ENCODE measurements at places on chromosomes 3 and 15.

- DNase-seq: no peak
Measured at GRCh38 chr3:63652066-63652725, at the start of gene SNTN. Gene SNTN (plus strand): TSS chr3:63652675. CDS start chr3:63652688, 13 bp downstream.

DNA sequence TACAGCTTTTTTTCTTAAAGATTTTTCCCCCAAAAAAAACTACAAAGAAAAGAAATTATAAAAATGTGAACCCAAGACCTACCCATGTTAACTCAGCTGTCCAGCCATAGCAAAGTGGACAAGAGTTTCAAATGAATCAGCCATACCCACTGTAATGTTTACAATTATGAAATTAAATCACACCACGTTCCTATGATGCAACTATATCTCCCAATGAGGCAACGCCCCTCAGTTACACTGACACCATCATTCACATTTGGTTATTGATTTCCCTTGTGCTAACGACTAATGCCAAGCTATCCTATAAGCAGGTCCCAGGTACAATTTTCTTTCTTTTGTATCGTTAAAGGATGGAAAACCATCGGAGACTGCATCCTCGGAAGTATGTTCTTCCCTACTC is 115.1 kb upstream of the ICE2 start:
- DNase-seq: no peak

DNA sequence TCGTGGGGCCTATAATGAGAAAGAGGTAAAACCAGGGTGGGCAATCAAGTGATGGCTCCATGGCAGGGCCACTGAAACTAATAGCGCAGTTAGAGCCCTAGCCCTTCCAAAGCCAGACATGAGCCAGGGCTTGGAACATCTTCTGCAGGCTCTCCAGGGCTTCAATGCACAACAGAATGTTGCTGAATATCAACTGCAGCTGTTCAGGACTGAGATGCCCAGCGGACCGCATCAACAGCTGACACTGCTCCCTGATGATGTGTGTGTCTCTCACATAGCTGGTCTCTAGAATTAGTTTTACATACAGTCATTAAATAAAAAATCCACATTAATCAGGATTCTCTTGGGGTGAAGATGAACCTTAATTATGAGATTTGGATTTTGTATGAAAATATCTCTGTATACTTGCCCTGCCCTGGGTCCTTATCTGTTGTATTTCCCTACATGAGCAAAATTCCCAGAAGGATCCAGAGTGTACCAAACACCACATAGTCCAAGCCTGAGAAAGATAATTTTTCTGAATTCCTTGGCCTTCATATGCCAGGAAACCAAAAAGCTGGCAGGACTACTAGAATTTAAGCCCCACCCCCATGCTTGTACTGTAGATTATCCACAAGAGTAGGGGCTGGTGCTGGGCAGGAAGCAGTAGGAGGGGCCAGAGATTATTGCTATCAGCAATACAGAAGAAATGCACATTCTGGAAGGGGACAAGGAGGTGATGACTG is 7.7 kb upstream of the GOLGB1 start:
- no peak for DNase-seq

DNA sequence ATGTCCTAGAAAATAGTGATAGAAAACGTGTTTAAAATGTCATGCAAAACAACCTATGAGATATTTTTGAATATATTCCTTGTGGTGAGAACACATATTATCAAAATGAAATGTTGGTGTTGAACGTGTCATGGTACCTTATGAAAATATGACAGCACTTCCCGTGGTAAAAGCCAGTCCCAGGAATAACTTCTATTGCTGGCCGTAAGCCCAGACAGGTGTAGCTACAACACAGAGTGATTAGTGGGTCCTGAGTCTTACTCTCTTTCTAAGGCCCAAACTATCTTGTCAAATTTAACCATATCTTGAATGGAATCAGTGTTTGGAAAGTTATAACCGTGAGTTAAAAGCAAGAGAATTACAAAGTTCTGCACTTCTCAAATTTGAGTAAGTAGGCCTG is 24.1 kb downstream of the RARB start:
- no peak for DNase-seq

- DNase-seq: no peak
Measured at GRCh38 chr3:121566773-121567172, 976 bp upstream of the ARGFX start.

DNA sequence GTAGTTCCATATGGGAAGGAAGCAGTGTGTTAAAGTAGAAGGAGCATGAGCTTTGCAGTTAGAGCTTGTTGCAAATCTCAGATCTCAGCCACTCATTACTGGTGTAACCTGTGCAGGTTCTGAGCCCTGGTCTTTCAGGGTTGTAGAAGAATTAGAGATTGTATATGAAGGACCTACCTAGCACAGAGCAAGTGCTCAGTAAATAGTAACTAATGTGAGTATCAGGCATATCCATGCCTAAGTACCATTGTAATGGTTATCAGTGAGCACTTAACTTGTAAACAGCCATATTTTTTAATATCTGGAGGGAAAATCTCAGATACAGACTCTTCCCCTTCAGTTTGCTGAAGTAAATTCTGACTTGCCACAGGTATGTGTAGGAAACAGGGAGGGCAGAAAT is 59.3 kb downstream of the MAP6D1 start:
- DNase-seq: no peak

- no peak for DNase-seq
Measured at GRCh38 chr15:61889706-61890105, 170.5 kb downstream of the VPS13C start.

GRCh38 chr3:85785766-85786165 is 827.0 kb downstream of the CADM2 start:
- no peak for DNase-seq

DNA sequence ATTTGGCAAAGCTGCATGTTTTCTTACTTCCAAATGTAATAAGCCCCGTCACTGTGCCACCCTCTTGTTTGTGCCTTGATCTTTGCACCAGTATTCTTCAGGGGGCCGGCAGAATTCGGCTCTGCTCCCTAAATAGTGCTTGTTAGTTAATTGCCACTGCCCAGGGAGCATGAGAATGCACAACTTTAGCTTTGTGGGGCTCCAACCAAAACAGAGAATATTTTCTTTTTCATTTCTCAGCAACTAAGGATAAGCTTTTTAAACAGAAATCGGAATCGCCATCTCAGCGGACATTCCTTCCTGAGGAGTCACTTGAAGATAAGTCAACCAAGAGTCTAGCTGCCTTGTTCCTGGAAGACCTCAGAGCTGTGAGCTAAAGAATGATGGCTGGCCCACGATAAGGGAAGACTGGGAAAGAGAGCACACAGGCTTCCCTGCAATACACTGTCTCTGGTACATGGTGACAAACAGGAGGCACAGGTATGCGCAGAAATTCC is 106.0 kb downstream of the LRIG1 start:
- DNase-seq: no peak

GRCh38 chr15:100253640-100254039 is 88.1 kb downstream of the ADAMTS17 start:
- no peak for DNase-seq

GRCh38 chr15:51051776-51052175 is 42.9 kb downstream of the TNFAIP8L3 start:
- DNase-seq: no peak

- DNase-seq: no peak
Measured at GRCh38 chr3:194654443-194654842, 17.5 kb downstream of the LSG1 start.

- no peak for DNase-seq
Measured at GRCh38 chr15:75436881-75437280, 14.6 kb downstream of the SIN3A start.

DNA sequence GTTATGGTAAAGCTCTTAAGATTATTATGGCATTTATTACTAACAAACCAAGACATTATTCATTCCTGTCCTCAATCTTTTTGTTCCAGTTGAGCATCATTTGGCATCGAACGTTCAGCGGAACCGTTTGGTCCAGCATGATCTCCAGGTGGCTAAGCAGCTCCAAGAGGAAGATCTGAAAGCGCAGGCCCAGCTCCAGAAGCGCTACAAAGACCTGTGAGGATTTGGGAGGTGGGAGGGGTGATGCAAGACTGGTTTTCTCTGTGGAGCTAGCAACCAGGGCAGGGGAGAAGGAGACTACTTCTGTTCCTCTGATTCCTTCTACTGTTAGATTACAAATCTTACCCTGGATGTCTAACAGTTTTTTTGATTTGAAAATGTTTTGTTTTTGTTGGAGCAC is 27.6 kb upstream of the UTS2B start:
- no peak for DNase-seq

DNA sequence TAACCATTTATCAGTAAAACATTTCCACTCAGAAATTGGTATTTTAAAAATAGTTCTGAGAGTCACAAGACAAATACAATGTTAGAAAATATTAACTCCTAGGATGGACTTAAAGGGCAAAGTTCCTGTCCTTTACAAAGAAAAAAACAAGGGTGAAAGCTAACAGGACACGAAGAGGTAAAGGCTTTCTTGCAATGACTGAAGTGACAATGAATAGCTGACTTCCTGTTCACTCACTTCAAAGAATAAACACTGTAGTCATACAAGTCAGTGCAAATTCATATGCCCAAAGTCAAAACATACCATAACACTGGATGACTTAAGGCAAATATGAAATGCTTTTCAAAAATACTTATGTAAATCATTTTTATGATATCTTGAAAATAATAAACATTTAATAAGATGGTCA is 1389.8 kb upstream of the ALCAM start:
- no peak for DNase-seq

GRCh38 chr3:30858894-30859389 is 35.5 kb downstream of the GADL1 start:
- DNase-seq: no peak

Measured in hematopoietic multipotent progenitor cell treated with erythropoietin and hydrocortisone succinate and interleukin-3 and kit ligand, for 15 days (in vitro differentiated cells).